ENCODE measurements at places on chromosomes 2 and 18. TPM values are rescaled to one million over a fixed set of nuclear protein-coding genes. Genes with fewer than 3 reads are reported as not detected.

KYNU gene
- 1.5 TPM for total RNA-seq

C2orf66 gene
- 0.26 TPM for total RNA-seq

C2orf74 gene
- total RNA-seq: 21.5 TPM

HOXD11 gene
- not detected for total RNA-seq

RGPD3 gene
- total RNA-seq: 0.17 TPM

INHBB gene
- total RNA-seq: not detected

FBXO41 gene
- total RNA-seq: 0.77 TPM

IL36RN gene
- total RNA-seq: not detected

TLX2 gene
- not detected for total RNA-seq

SP9 gene
- not detected for total RNA-seq

QPCT gene
- total RNA-seq: 3.9 TPM

ACKR3 gene
- 0.17 TPM for total RNA-seq

KIF3C gene
- total RNA-seq: 9.0 TPM

GAD1 gene
- total RNA-seq: 0.26 TPM

ATP6V1B1 gene
- 2.1 TPM for total RNA-seq

CLEC4F gene
- total RNA-seq: not detected

KIF5C gene
- 0.17 TPM for total RNA-seq

CNTNAP5 gene
- not detected for total RNA-seq

KCNS3 gene
- total RNA-seq: 1.3 TPM

NT5DC4 gene
- total RNA-seq: not detected

ABCB6 gene
- 49.5 TPM for total RNA-seq

NPAS2 gene
- 3.6 TPM for total RNA-seq

GTF2A1L gene
- total RNA-seq: 3.3 TPM

POU3F3 gene
- total RNA-seq: not detected

REG3G gene
- not detected for total RNA-seq

SCRN3 gene
- 39.1 TPM for total RNA-seq

OR6B2 gene
- not detected for total RNA-seq
